ENCODE measurements at places on chromosomes 3 and 15.

DNA sequence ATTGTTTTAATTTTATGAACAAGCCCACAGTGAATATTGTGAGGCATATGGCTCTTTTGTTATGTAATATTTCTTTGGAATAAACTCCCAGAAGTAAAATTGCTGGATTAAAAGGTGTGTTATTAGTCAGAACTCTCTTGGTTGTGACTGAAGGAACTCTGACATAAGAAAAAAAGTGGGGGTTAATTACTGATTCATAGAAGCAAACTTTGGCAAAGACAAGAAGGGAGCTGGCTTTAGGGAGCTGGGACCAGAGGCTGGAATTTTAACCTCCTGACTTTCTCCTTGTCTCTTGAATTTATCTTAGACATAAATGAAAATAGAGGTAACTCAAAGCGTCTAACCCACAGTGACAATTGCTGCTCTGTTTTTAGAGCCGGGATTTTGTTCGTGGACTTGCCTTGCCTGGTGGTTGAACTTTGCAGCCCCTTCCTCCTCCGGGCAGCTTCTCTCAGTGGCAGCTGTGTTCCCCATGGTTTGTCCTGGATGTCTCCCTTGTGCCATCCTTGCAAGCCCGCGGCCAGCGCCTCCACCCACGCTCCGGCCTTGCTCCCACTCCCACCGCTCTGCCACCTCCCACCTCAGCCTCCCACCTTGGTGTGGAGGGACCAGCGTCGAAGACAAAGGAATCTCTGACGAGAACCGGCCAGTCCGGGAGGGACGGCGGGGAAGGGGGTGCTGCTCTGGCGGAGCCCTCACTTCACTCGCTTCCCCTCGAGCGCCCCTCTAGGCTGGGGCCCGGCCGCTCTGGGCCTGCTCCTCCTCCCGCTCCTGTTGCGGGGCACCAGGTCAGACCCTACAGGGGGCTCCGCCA is 28.0 kb downstream of the ARHGAP31 start:
- DNase-seq, result no peak

- no peak for DNase-seq
Observed at GRCh38 chr3:126733061-126733430, 29.0 kb downstream of the CHCHD6 start.

DNA sequence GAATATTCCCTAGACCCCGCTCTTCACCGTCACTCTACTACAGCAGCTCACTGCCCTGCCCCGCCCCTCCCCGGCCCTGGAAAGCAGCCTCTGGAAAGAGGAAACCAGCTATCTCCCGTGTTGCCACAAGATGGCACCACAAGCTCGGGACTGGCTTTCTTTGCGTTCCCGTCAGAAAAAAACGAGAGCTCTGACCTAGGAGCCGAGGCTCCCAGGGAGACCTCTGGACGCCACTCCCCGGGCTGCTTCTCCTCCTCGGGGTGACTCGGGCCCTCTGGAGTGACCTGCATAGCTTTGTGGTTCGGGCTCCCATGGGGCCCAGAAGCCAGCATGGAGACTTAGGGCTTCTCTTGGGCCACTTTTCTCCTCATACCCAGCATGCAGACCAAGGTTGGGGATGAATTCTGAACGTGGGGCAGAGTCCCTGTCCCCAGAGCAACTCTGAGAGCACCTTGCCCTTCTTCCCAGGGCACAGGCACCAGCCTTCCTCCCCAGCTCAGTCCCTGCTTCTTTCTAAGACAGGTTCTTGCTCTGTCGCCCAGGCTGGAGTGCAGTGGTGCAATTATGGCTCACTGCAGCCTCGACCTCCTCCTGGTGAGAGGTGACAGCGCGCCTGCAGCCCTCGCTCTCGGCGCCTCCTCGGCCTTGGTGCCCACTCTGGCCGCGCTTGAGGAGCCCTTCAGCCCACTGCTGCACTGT is 19.0 kb downstream of the STOML1 start:
- peak; percentile 81 for DNase-seq

GRCh38 chr15:60721707-60722106 is 242.8 kb upstream of the ICE2 start:
- no peak for DNase-seq

DNA sequence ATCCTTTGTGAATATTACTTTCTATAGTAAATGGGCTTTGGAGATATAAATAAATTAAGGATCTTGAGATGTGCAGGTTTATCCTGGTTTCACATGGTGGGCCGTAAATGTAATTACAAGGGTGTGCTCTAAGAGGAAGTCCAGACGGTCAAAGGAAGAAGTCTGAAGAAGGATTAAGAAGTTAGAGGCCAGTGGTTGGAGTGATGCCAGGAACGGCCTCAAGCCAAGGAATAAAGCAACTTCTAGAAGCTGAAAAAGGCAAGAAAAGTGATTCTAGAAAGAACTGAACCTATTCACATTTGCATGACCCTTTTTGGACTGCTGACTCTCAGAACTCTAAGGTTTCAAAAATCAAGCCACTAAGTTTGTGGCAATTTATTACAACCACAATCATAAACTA is 981.3 kb upstream of the ALCAM start:
- DNase-seq, result no peak

DNA sequence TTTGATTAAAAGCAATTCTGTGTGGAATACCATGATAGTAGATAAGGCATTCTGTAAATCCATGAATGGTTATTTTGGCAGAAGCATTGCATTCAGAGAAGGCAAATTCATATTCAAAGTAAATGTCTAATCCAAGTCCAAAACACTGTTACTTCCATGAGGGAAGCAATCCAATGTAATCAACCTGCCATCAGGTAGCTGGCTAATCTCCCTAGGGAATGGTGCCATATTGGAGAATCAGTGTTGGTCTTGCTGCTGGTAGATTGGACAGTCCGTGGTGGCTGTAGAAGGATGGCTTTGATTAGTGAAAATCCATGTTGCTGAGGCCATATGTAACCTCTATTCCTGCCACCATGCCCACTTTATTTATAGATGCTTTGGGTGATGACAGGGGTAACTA is 72.1 kb upstream of the TNIK start:
- DNase-seq, result no peak

- no peak for DNase-seq
Observed at GRCh38 chr3:173037840-173038483, 103.1 kb downstream of the SPATA16 start.

DNA sequence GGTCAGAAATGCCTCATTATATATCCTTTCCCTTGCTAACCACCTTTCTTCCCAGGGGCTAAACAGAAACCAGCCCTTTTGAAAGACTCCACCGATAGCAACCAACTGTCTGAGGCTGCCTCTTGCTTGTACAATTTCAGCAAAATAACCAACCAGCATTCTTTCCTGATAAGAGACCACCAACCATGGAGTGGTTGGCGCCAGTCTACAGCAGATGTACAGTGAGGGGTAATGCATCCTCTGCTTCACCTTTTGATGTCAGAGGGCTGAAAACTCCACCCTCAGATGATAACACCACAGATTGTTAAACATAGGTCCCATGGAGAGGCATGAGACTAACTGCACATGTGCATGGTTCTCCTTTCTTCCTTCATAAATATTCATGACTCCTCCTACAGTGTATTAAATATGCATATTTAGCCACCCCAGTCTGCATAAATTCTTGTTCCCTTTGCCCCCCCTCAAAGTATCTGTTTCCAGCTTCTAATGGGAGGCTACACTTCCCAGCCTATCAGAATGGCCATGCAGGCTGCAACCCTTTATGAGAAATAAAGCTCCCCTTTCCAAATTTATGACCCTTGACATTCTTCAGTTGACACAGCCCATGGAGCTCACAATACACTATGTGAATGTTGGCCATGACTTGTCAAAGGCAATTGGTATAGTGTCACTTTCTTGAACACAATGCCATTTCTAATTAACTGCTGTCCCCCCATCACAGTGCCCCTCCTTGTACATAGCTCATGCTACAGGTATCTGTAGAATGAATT is 48.3 kb downstream of the GABRB3 start:
- no peak for DNase-seq

DNA sequence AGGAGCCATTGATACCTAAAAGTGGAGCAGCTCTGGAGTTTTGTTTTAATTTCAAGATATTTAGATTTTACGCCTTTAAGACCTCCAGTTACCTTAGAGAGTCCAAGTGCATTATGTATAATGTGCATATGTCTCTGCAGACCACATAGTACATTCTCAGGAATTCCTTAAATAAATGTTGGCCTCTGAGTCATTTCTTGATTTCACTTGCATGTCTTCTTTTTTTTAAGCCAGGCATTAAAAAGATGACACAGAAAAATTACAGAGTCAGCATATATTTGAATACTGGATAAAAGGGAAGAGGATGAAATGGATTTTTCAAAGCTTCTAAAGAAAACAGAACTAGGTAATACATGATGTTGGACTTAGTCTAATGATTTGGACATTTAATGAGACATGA is 125.2 kb downstream of the TMCO5A start:
- DNase-seq, result no peak

DNA sequence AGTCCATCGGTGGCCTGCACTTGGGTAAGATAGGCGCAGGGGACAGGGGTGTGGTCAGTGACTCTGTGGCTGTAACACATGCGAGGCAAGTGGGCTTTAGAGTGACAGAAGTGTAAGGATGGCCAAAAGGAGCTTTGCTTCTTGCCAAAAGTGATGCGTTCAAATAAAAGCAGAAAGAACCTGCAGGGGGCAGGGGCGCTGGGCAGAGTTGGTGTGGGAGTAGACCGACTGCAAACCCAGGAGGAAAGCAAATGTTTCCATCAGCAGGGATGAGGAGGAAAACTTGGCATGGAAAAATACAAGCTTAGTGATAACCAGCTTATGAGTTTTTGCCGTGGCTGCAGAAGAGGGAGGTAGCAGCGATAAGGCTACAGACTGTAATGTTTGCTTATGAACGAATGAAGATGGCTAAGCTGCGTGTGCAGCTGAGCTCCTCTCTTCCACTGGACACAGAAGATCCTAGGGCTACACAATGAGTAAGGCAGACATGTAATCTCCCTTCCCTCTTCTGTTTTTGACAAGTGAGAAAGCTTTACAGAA is 149.4 kb downstream of the WNT5A start:
- no peak for DNase-seq

GRCh38 chr15:25169318-25169717 is 214.5 kb downstream of the SNRPN start:
- no peak for DNase-seq

GRCh38 chr3:16668776-16669545 is 63.7 kb upstream of the DAZL start:
- DNase-seq, result no peak

- peak; percentile 59 for DNase-seq
Observed at GRCh38 chr15:60585743-60586708, 107.1 kb upstream of the ICE2 start.

DNA sequence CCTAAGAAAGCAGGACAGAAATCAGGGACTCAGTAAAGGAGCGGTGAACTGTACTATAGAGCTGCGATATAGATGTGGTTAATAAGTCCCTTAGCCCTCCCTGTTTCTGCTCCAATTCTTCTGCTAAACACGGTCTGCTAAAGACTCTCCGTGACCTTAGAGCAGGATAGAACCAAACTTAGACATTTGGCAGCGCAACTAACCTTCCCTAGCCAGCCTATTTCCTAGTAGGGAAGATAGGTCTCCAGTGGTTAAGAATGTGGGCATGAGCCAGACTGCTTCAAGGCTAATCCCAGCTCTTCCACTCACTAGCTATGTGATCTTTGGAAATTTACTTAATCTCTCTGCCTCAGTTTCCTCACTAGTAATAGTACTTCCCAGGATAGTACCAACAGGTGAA is 193.6 kb upstream of the IL12A start:
- DNase-seq, result no peak

DNA sequence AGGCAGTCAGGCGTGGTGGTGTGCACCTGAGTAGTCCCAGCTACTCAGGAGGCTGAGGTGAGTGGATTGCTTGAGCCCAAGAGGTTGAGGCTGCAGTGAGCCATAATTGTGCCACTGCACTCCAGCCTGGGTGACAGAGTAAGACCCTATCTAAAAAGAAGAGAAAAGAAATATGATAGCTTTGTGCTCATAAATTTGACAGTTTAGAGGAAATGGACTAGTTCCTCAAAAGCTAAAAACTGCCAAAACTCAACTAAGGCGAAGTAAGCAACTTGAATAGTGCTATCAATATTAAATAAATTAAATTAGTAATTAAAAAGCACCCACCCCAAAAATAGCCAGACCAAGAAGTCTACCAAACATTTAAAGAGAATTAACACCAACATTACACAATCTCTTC is 24.5 kb upstream of the SLC15A2 start:
- DNase-seq, result no peak

GRCh38 chr3:153162513-153163392 is 727 bp downstream of the RAP2B start:
- peak; percentile 50 for DNase-seq

GRCh38 chr3:135495891-135496290 is 469.6 kb upstream of the PPP2R3A start:
- DNase-seq, result no peak

- DNase-seq, result no peak
Observed at GRCh38 chr15:86541540-86541939, 461.9 kb downstream of the AGBL1 start.

DNA sequence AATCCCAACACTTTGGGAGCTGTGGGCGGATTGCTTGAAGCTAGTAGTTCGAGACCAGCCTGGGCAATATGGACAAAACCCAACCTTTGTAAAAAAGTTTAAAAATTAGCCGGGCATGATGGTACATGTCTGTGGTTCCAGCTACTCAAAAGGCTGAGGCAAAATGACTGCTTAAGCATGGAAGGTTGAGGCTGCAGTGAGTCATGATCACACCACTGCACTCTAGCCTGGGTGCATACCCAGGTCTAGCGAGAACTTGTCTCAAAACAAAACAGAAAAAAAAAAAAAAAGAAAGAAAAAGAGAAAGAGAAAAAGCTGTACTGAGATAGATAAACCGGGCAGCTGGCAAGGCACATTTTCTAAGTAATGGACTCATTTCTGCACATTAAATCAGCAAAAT is 10.6 kb downstream of the ARPP19 start:
- DNase-seq, result peak; percentile 71

DNA sequence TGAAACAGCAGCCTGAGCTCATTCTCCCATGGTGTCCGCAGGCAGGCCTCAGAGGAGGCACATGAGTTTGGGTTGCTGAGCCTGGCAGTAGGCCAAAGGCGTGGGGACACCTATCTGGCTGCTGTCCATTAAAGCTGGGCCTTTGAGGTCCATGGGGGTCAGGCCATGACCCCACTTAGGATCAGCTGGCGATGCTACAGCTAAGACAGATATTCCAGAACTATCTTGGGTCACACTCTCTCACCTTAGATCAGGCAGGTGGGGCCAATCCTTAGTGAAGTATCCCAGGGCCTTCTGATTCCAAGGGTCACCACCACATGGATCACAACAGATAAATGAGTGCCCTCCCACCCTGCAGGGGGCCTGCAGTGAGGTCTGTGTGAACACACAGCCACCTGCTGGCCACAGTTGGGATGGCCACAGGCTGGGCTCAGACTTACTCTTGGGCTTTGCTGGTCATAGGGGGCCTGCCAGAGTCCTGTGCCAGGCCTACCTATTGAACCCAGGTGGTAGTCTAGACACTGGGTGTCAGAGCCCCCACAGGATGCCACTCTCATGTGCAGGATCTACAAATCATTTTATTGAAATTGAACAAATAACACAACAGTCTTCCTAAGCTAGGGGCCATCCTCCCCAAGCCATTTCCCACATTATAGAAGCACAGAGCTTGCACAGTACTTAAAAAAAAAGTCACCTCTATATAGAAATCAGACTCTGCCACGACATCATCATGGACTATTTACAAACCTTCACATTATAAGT is 2.0 kb upstream of the HYAL2 start:
- peak; percentile 68 for DNase-seq

GRCh38 chr15:79602180-79602579 is 170.0 kb downstream of the MINAR1 start:
- DNase-seq, result no peak

GRCh38 chr3:197206913-197207312 is 91.5 kb downstream of the DLG1 start:
- no peak for DNase-seq

GRCh38 chr3:73432023-73432705 is 192.6 kb downstream of the PDZRN3 start:
- DNase-seq, result no peak
